ENCODE measurements at places on chromosomes 7 and 10.
A peak's percentile ranks its signal among the peaks of the same experiment; 100 is the strongest.

DNA sequence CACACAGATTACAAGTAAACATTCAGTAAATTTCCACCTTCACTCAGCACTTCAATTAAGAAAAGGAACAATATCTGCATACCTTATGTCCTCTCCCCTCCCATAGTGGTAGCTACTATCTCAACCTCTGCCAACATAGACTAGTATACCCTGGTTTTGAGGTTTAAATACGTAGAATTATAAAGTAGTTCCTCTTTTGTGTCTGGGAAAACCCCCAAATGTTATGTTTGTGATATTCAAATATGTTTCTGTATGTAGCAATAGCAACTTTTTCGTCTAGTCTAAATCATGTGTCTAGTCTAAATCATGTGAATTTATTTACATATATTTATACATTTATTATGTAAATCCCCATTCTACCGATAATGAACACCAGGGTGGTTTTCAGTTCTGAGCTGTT, 13.2 kb upstream of the CAMK2B start:
- no peak for DNase-seq

DNA sequence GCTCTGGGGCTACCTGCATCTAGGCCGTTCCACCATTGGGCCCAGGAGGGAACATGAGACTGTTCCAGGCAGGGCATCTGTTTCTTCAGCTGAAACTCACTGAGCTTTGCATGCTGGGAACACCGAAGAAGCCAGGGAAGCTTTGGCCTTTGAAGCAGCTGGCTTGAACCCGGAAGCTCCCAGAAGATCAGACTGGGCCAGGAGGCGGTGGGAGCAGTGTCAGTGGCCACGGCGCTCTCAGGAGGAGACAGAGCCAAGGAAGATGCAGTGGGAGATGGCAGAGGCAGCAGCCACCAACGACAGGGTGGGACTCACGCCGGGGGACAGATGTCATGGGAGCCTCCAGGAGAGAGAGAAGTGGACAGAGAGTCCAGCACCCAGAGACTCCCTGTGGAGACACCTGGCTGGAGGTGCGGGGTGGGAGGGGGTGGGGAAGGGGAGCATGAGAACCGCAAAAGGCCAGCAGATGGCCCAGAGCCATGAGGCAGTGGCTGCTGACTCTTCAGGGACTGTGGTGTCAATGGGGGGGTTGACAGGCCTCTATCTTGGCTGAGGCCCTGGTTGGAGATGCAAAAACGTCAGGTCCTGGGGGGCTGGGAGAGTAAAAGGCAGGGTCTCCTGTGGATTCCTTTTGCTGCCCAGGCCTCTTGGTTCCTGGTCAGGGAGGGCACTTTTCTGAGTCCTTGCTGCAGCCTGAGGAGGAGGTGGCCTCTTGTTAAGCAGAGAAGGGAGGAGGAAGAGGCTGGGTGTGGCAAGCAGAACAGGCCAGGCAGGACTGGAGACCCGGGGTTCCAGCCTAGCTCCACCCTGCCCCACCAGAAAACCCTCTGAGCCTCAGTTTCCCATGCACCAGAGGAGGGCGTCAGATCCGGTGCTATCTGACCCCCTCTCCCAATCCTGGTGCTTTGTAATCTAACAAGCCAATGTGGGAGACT, 6.3 kb upstream of the AQP1 start:
- DNase-seq = no peak

DNA sequence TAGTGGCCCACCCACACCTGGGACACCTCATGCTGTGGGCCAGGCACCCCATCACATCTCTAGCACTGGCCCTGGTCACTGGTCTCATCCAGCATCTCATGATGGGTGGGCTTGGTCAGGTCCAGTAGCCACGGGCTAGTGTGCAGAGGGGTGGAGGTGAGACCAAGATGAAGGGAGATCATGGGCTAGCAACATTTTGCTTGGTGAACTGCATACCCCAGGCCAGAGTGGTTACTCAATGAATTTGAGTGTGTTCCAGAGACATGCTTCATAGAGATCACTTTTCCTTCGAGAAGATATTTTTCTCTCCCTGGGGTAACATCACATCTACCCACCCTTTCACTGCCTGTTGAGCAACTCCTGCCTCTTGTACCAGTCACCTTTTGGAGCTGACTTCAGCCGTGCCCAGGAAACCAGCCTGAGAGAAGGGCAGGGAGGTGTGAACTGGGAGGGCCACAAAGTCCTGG, 44.2 kb downstream of the MINDY4 start:
- DNase-seq = no peak

- DNase-seq = no peak
These were observed 92.2 kb upstream of the ZPBP start for GRCh38 chr7:50185208-50185607.

- DNase-seq = no peak
These were observed 37.2 kb upstream of the PLXDC2 start for GRCh38 chr10:19778996-19779395.

- no peak for DNase-seq
These were observed 73.7 kb downstream of the FOXL3 start for GRCh38 chr7:363626-364025.

DNA sequence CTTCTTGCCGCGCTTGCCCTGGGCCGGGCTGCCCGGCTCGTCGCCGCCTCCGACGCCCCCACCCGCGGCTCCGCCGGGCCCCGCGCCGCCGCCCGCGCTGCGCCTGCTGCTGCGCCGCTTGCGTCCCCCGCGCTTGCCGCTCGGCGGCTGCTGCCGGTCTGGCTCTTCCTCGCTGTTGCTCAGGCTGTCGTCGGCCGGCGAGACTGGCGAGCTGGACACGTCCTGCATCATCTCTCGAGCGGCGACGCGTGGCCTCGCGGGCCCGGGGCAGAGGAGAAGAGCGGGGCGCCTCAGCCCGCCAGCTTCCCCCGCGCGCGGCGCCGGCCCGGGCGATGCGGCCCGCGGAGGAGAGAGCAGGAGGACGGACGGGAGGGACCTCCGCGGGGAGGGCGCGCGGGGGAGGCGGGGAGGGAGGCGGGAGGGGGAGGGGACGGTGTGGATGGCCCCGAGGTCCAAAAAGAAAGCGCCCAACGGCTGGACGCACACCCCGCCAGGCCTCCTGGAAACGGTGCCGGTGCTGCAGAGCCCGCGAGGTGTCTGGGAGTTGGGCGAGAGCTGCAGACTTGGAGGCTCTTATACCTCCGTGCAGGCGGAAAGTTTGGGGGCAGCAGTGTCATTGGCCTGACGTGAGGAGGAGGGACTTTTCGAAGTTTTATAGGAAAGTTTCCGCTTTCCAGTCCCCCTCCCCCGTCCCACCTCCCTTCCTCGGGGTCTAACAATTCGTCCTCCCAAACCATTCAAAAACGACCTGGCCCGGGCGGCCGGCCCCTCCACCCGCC, at the start of gene TWIST1:
TSS of gene TWIST1 (minus strand) at position 546 of the 779 bp plus-strand sequence. CDS start at position 231, 315 bp downstream.
- no peak for DNase-seq

DNA sequence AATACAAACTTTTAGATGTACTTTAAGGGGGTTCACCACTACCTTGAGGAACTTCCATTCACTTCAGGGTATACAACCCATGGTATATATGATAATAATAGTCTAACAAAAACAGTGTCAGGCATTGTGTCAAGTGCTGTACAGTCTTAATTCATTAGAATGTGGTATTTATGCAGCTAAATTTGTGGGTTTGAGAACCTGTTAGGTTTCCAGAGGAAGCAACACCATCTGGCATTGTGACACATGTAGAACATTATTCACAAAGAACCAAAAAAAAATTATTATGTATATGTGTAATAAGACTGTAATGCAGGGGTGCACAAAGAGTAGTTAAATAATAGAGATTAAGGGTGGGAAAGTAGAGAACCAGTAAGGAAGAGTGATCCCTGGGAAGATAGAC, 26.3 kb downstream of the TMEM60 start:
- DNase-seq = no peak

DNA sequence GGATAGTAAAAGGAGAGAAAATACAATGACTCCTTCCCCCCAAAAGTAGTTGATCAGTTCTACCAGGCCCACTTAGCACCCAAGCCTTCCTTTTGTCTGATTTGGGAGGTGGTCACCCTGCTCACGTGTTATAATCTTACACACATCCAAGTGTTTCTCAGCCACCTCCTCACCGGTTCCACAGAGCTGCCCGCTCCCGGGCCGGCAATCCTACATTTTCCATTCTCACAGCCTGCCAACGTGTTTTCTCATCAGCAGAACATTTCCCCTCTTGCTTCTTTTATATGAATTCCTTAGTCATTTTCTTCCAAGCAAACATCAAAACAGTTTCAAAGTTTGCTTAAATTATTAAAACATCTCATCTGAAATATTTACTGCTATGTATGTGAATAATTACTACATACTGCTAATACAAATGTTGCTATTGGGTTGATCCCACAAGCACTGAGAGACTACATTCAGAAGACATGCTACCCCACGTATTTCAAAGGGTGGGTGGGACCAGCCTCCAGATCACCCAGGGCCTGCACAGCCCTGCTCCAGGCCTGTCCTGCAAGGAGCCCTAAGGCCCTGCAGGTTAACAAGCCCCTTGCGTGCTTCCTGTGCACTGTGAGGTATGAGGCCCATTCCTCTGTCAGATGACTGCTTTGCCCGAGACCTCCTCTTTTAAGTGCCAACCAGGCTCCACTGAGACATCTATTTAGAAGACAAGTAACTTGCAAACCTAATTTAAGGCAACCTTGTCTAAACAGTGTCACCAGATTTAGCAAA, 75.3 kb downstream of the GRB10 start:
- no peak for DNase-seq

- DNase-seq = no peak
These were observed 545.0 kb downstream of the NRG3 start for GRCh38 chr10:82420001-82420400.

- no peak for DNase-seq
These were observed 48.5 kb downstream of the FOXL3 start for GRCh38 chr7:338295-339061.

DNA sequence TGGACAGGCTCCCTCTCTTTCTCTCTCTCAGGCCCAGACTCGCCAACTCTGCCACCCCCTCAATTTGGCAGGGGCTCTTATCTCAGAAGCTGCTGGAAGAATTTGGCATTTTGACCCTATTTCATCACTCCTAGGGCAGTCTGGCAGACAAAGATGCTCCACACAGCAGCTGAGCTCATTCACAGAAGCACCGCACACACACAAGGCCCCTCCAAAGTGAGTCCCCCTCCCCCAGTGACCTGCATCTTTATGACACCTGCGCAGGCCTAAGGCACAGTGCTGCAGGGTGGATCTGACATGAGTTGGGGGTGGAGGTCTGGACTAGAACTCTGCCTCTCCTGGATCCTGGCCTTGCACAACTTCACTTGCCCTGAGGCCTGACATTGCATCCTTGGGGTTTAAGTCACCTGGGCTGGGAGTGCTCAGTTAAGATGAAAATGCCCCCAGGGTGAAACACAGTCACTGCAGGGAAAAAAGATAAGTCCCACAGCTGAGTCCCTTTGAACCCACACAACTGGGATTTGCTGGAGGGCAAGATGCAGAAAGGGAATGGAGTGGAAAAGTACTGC, 41.1 kb upstream of the DUSP5 start:
- no peak for DNase-seq

DNA sequence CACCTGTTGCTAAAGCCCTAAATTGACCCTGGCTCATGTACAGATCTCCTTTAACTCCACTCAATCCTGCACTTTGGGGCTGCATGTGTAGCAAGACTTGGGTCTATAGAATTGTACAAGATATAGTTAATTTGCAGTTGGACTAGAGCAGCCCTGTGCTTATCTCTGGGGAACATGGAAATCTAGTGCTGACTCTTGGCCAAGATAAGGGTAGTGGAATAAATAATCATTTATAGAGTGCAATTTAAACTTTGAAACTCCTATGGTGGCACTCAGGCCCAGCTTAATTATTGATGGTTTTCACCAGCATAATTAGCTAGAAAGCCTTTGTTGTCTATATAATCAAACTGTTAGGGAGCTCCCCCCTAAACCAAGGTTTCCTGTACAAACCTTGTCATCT, 39.2 kb upstream of the MBL2 start:
- DNase-seq = no peak

DNA sequence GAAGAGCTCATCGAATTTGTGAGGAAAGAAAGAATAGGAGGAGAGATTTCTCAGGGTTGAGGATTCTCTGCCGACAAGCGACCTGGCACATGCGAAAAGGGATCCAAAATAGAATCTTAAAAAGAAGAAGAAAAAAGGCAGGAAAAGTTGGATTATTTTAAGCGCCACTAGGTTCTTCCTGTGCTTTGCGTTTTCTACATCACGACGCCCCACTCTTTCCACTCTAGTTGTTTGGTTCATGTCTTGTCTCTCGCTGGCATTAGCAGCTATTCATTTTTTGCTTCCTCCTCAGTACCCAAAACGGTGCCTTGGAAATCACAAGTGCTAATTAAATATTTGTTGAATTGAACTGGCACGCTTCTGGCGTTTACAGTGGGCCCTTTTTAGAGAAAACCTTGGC, 674 bp upstream of the FRA10AC1 start:
- DNase-seq = no peak

DNA sequence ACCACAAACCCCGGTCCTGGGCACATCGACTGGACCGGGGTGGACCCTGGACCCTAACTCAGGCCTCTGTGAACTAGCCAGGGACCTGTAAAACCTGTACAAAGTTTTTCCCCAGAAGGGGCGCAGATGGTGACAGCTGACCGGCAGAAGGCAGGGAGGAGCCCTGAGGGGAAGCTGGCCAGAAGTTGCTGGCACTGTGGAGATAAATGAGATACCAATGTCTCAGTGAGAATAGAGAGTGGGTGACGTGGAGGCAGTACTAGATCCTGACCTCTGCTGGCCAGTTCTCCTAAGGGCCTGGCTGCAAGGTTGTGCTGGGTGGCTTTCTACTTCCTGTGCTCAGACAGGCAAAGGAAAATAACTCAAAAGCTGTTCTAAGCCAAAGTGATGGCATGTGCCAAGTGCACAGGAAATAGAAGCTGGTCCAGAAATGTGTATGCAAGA, 10.6 kb upstream of the TSPAN14 start:
- DNase-seq = peak; percentile 63

GRCh38 chr10:86283466-86284287, 82.9 kb downstream of the GRID1 start:
- no peak for DNase-seq

DNA sequence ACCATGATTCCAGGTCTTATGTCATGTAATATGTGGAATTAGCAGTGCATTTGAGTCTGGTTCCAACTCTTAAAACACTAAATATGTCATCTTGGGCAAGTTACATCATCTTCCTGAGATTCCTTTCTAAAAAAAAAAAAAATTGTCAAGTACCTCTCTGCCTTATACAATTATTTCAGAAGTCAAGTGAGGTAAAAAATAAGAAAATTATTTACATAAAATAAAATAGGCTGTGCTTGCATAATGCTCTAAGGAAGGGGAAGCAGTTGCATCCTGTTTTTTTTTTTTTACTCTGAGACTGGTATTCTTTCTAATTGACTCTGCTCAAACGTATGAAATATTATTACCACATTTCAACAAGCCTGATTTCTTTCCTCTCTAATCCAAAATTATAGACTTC, 55.1 kb upstream of the SEMA3A start:
- no peak for DNase-seq

Data from ACHN (cell line).